ENCODE measurements at places on chromosomes 6 and 20.

DNA sequence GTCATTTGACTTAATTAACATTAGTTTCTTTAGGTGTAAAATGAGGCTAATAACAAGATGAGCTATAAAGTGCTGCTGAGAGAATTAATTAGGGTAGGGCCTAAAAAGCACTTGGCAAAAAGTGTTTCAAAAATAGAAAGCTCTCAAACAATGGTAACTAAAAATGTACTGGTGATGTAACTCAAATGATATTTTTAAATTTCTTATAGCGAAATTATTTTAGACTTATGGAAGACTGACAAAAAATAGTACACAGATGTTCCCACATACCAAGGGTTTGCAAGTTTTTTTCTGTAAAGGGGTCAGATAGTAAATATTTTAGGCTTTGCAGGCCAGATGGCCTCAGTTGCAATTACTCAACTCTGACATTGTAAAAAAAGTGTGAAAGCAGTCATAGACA is 190.7 kb upstream of the UFL1 start:
- DNase-seq, result no peak

DNA sequence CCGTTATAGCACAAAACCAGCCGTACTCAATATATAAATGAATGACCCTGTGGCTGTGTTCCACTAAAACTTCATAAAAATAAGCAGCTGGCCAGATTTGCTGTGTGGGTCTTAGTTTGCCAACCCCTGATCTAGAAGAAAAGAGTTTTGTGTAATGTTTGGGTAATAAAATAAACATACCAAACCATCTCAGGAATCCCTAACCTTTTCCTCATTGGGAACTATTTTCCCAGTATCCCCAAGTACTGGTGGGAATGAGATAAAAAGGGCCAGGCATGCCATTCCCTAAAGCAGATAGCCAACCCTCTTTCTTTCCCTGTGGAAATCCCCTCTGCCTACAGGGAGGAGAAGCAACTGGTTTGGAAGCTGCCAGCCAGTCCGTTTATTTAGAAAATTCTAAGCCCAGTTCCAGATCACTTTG is 169.1 kb upstream of the AKAP12 start:
- no peak for DNase-seq

- no peak for DNase-seq
These were observed 533.7 kb downstream of the BCKDHB start for GRCh38 chr6:80640176-80640575.

DNA sequence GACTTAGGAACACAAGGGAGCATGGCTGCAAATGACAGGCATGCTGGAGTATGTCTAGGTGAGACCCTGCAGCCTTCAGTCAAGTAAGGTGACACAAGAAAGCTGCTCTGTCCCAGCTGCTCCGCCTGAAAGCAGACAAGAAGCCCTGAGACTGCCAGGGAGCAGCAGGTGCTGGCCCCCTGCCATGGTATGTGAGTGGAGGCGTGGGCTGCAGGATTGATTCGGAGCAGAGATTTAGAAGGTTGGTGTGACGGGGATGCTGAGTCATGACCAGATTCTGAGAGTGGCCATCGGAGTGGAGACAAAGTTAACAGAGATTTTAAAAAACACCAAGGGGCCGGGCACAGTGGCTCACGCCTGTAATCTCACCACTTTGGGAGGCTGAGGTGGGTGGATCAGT is 17.8 kb downstream of the LRP11 start:
- DNase-seq, result no peak

DNA sequence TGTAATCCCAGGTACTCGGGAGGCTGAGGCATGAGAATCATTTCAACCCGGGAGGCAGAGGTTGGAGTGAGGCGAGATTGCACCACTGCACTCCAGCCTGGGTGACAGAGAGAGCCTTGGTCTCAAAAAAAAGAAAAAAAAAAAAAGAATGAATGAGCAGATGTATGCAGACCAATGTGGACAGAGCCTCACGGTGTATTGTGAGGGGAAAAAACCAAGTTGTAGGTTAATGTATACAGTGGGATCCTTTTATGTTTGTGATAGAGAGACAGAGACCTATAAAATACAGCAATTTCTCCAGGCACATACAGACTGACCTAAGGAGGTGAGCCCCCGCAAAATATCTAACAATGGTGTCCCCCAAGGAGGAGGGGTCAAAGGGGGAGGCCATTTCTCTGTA is 11.7 kb downstream of the TGM2 start:
- DNase-seq, result no peak

- no peak for DNase-seq
These were observed 2.7 kb upstream of the SLC9A8 start for GRCh38 chr20:49809803-49810359.

GRCh38 chr6:129844118-129844891 is 16.8 kb downstream of the TMEM244 start:
- no peak for DNase-seq

GRCh38 chr20:32621071-32621890 is 36.1 kb upstream of the NOL4L start:
- no peak for DNase-seq

Data from suppressor macrophage (primary cell).